ENCODE measurements at places on chromosomes 2 and 18. TPM values are rescaled to one million over a fixed set of nuclear protein-coding genes. Genes with fewer than 3 reads are reported as not detected.

FOXD4L1 gene
- 2.0 TPM for polyA plus RNA-seq

GRCh38 chr18:55244546-55244945 is 285.3 kb upstream of the CCDC68 start:
- no peak for DNase-seq

DNA sequence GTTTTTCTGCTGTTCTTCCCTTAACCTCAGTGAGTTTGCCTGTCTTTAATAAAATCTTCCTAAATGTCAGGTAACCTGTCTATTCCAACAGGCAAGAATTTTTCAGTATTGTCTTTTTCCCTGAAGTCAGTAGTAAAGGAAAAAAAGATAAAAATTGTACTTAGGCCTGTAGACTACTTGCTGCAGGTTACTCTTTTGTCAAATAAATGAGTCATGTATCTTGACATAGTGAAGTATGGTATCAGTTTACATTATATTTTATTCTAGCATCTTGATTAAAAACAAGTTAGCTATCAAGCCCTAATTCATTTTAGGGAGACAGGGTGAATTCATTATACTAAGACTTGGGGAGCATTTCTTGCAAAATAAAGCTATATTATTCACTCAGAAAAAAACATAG is 59.8 kb downstream of the ITGA4 start:
- DNase-seq: no peak

- DNase-seq: no peak
These were observed 323.7 kb downstream of the ARHGAP15 start for GRCh38 chr2:143452817-143453451.

LAMA3 gene
- 3.2 TPM for polyA plus RNA-seq
